ENCODE measurements at places on chromosomes 4 and X.

DNA sequence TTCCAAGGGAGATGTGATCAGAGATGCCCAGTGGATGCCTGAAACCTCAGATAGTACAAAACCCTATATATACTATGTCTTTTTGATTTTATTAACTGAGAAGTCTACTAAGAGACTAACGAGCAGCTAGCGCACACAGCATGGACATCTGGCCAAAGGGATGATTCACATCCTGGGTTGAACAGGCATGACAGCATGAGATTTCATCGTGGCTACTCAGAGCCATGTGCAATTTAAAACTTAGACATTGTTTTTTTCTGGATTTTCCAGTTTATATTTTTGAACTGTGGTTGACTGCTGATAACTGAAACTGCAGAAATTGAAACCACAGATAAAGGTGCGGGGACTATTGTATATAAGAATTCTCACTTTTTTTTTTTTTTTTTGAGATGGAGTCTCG is 2252.9 kb upstream of the AGA start:
- DNase-seq, result peak; percentile 26

DNA sequence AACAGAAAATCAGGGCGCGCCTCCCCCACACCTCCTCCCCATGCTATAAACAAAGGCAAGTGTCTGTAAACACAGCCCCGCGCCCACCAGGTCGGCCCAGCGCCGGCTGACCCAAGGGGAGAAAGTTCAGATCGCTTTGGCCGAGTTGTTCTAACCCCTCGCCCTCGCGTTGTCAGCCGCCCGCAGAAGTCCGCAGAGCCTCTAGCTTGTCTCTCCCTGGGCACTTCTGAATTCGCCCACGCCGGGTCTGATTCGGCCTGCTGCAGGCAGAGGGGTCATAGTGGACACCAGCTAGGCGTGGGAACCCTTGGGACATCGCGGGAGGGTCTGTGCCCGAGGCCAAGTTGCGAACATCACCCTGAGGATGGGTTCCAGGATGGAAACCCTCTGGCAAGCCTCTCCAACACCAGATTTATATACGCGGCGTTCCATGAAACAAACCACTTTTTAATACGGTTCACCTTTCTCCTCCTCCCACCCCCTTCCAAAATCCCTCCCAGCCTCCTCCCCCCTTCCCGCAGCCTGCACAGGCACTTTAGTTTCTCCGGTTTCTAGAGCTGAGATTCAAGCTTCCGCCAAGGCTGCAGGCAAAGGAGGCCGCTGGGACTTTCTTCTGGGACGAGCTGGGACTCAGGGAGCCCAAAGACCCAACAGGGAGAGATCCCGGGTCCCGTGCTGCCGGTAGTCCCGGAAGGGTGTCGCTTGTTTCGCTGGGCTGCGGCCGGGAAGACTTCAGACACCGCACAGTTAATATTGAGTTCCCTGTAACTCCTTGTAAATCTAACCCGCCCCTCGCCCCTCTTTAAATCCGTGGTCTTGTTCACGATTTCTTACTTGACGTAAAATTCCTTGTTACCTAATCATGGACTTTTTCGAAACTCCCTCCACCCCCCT is 4.7 kb downstream of the HAND2 start:
- no peak for DNase-seq

GRCh38 chrX:124211312-124211942 is 121.0 kb upstream of the TEX13D start:
- no peak for DNase-seq

GRCh38 chrX:65702956-65703355 is 35.5 kb downstream of the MSN start:
- DNase-seq, result no peak

DNA sequence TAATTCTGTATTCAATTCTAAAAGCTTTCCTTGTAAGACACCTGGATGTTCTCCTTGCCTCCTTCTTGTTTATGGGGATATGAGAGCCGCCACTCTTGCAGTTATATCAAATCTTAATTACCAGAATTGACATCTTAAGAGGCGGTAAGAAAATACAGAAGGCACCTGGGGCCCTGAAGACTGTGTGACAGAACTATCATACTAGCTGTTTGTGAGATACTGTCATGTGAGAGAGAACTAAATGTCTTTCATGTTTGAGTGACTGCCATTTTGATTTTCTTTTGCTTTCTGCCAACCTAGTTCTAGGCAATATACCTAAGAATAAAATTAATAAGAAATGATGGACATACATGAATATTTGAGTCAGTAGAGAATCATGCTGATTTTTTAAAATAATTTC is 340.2 kb upstream of the SMIM31 start:
- DNase-seq, result no peak

- DNase-seq, result no peak
Observed at GRCh38 chr4:186190581-186191199, 677 bp upstream of the CYP4V2 start.

Data from fibroblast of skin of left quadriceps (primary cell).